ENCODE measurements at places on chromosomes 11 and 22.
A peak's percentile ranks its signal among the peaks of the same experiment; 100 is the strongest.

- peak; percentile 79 for DNase-seq
Measured at GRCh38 chr11:2778630-2779498, 79.1 kb upstream of the KCNQ1OT1 start.

DNA sequence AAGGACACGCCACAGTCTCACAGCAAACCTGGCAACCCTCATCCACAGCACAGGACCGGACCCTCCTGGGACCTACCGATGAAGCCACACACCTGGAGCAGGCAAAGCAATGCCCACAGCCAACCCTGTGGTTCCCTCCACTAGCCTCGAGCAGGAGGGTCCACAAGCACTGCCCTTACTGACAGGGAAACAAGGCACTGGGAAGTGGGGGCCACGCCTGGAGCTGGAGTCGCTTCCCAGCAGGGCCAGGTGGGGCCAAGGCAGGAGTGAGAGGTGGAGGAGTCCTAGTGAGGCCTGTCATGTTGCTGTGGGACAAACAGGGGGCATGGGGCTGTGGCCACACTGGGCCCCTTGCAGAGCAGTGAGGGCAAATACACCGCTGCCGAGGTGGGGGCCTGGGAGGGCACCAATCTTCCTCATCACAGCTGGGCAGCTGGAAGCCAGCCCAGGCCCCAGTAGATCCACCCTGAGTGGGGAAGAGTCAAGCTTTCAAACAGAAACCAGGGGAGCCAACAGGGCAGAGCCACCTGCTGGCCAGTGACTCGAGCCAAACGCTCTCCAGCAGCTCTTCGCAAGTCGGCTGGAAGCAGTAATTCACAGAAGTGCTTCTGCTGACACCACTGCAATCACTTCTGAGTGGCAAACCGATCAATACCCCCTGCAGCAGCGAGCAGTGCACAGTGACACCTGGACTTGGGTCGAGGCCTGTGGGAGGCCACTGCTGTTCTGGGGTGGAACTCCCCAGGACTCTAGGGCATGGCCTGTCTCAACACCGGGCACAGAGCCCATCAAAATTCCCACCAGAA lies 13.7 kb downstream of the SULT4A1 start:
- DNase-seq: peak; percentile 43

DNA sequence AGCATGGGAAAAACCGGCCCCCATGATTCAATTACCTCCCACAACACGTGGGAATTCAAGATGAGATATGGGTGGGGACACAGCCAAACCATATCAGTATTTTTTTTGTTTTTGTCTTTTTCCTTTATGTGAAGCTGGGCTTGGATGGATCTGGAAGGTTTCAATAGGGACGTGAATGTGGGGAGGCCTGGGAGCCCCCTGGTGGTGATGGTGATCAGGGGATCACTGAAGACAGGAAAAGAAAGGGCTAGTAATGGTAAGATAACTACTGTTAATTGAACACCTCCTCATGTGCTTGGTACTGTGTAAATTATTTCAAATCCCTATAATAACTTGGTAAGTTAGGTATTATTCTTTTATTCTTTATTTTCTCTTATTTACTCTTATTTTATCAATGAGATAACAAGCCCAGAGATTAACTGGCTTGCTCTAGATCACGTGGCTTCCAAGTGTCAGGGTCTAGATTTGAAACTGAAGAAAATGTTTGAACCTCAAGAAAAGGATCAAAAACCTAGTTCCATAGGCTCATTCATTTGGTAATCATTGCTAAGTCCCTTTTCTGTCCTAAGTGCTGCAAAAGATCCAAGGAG lies 364.2 kb downstream of the TENM4 start:
- DNase-seq: peak; percentile 74

- DNase-seq: peak; percentile 52
Measured at GRCh38 chr11:45166604-45166897, 20.1 kb downstream of the PRDM11 start.

GRCh38 chr22:37302674-37303555 lies 20.6 kb downstream of the CYTH4 start:
- DNase-seq: no peak

DNA sequence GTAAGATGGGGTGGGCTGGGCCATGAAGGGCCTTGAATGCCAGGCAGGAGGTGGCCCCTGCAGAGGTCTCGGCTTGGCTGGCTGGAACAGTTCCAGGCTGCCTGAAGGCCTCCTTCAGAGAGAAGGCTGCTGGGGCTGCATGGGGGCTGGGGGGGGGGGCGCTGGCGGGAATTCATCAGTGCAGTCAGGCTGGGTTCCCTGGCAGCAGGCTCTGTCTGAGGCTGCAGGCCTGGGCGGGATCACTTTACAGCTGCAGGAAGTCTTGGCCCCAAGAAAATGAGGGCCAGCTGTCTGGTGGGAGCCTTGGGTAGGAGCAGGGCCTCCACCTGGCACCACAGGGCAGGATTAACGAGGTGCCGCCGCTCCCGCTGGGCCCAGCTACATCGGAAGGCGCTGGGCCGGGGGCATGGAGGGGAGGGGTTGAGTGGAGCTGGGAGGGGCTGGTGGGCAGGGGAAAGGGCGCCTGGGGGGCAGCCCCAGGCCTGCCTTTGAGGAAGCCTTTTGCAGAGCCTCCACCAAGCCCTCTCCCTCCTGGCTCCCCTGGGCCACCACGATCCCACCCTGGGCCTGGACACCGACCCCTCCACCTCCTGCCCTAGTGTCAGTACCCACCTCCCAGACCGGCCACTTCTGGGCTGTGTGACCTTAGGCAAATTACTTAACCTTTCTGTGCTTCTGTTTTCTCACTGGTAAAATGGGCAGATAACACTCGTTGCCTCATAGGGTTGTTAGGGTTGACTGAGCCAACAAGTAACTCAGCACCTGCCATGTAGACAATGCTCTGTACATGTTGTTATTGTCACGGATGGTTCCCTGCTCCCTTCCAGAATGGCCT lies 31.0 kb upstream of the HMOX1 start:
- DNase-seq: peak; percentile 68

DNA sequence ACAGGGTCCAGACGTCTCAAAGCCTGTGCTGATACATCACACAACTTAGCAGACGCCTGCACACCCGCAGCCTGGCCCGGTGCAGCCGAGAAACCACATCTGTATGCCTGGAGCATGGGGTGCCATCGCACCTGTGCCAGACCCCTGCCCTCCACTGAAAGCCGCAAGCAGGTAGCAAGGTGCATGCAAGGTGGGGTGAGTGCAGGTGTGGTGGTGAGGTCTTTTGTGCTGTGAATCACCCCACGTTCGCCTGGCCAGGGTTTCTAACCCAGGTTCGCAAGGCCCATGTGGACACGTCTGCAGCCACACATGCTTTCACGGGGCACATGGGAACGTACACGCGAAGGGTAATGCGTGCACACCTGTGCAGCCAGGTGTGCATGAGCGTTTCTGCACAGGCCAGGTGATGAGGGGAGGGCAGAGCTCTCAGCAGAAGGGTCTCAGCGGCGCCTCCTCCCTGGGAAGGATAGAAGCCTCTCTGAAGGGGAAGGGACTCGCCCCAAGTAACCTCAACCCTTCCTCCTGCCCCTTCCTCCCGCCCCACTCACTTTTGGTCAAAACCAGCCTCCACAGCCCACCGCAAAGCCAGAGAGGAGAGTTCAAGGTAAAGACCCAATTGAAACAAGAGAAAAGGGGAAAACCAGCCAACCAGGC lies 19.5 kb downstream of the CBX7 start:
- no peak for DNase-seq

DNA sequence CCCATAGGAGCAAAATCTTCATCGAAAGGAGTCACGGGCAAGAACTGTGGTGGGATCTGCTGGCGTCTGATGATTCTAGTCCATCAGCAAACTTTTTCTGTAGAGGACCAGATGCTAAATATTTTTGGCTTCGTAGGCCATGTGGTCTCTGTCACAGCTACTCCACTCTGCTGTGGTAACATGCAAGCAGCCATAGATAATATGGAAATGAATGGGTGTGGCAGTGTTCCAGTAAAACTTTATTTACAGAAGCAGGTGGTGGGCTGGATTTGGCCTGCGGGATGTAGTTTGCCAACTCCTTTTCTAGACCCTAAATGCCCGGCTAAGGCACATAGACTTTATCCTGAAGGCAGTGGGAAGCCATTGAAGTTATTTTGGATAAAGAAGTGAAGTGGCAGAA lies 32.9 kb downstream of the BMAL1 start:
- DNase-seq: no peak

DNA sequence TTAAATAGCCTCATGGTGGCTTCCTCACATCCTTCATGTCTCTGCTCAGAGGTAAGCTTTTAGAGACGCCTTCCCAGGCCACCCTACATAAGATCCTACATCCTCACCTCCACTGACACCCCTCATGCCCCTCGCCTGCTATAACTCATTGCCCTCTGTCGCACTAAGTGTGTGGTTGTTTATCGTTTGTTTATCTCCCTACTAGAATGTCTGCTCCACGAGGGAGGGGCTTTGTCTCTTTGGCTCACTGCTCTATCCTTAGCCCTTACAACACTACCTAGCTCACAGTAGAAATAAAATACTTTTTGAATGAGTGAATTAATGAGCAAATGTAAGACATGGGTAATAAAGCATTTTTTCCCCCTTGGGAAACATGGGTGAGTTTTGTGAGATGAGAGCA lies 1.3 kb upstream of the CBLIF start:
- no peak for DNase-seq

- DNase-seq: no peak
Measured at GRCh38 chr22:44088976-44089570, 65.0 kb downstream of the PARVB start.

DNA sequence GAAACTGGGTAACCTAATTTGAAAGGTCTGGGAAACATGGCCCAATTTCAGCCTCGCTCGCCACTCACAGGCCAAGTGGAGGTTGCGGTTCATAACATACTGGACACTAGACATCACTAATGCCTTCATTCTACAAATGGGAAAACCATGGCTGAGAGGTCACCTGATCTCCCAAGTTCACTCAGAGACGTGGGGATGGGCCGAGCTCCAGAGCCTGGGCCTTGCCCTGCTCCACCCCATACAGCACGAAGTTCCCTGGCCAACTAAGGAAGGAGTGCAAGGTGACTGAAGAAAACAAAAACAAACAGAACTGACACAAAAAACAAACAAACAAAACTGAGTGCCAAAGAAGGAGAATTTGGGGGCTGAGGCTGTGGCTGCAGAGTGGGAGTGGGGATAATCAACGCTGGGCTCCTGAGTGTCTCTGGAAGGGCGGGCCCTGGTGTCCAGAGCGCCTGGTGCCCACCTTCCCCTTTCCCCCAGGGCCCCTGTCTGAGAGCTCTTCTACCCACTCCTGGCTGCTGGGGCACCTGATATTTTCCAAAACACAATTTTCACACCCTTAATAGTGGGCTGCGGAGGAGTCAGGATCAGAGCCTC lies 46.5 kb upstream of the ADA2 start:
- DNase-seq: no peak

DNA sequence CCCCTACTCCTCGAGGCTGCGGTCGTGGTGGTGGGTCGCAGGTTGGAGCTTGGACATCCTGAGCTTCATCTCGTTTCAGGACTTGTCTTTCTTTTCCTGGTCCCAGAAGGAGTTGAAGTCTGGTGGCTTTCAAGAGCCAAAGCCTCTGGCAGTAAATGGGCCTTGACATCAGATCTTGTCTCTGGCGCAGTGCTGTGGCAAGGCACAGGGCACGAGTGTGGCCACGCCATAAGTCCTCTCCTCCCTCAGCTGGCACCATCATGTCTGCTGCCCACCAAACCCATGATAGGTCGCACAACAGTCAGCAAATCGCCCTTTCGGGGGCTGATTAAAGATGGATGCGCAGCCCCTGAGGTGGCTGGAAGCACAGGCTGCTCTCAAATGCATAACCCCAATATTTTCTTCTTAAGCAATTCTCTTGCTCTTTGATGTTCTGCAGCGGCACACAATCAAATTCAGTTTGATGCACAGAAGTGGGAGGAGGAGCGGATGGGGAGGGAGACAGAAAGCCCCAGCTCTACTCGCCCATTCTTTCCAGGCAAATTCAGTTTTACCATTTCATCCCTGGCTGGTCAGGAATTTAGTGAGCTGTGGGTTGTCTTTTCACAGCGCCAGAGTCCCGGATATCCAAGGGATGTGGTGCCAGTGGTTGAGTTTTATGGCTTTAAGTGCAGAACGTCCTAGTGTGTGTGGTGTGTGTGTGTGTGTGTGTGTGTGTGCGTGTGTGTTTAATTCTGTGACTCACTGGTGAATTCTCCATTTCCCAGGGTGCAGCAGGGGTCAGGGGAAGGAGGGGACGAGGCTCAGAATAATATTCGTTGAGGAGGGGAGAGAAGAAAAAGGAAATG lies 162.0 kb downstream of the DSCAML1 start:
- DNase-seq: no peak

GRCh38 chr22:36452250-36452977 lies 29.0 kb downstream of the TXN2 start:
- DNase-seq: no peak

DNA sequence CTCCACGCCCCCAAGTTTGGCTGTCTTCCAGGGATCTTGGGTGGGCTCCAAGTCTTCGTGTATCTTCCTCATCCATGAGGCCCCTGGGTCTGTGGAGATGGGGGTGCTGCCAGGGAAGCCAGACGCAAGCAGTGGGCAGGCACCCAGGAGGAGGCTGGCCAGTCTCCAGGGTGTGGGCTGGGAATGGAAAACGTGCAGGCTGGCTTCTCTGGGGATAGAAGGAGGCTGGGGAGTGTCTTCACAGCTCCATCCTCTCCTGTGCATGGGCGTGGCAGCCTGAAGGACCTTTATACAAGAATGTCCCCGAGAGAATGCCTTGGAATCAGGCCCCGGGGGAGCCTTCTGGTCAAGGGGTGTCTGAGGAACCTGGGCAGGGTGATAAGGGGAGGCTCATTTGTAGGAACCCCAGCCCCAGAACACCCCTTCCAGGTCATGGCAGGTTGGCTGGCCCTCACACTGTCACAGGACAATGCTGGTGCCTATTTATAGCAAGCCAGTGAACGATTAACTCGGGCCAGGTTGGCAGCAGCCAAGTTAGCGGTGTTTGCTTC lies 14.0 kb downstream of the SGSM1 start:
- peak; percentile 61 for DNase-seq

- DNase-seq: peak; percentile 51
Measured at GRCh38 chr11:88050247-88050646, 125.0 kb downstream of the RAB38 start.

DNA sequence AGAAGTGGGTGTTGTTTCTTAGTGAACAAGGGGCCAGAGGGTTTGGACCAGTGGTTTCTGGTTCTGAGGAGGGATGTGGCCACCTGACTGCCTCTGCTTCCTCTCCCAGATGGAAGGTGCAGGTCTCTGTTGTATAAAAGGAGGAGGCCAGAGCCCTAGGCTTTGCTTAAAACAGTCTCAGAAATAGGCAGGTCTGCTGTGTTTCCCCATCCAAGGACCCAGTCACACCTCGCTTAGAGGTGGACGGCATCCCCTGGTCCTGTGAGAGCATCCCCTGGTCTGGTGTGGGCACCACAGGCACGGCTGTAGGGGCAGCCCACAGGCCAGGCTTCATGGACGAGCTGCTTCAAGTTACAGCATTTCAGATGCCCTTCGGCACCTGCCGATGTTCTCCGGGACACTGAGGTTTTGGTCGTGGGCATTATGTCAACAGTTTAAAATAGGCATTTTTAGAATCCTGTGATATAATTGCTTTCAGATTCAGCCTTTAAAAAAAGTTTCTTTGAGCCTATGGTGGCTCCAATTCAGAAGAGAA lies 45.7 kb upstream of the SHANK2 start:
- no peak for DNase-seq
